ENCODE measurements at places on chromosomes 1 and 21. TPM values are rescaled to one million over a fixed set of nuclear protein-coding genes. Genes with fewer than 3 reads are reported as not detected.

Gene GBP6
- total RNA-seq: not detected

Gene GJC2
- total RNA-seq: 1.2 TPM

Gene OR6P1
- not detected for total RNA-seq

Gene DNM3
- 0.56 TPM for total RNA-seq

Gene GADD45A
- total RNA-seq: 46.9 TPM
